Neural progenitor cell (in vitro differentiated cells): ENCODE measurements at places on chromosomes 6 and 20. TPM values are rescaled to one million over a fixed set of nuclear protein-coding genes. Genes with fewer than 3 reads are reported as not detected.

- H3K4me1 ChIP-seq, result no peaks in the 10 kb centered on the region
- H3K27me3 ChIP-seq, result no peaks in the 10 kb centered on the region
- H3K36me3 ChIP-seq, result no peaks in the 10 kb centered on the region
- no peak for DNase-seq
- no peak overlapping the region for H3K27ac ChIP-seq
- no peak overlapping the region for H3K4me3 ChIP-seq
Observed at GRCh38 chr20:49999329-49999728, 16.5 kb downstream of the SNAI1 start.

DNA sequence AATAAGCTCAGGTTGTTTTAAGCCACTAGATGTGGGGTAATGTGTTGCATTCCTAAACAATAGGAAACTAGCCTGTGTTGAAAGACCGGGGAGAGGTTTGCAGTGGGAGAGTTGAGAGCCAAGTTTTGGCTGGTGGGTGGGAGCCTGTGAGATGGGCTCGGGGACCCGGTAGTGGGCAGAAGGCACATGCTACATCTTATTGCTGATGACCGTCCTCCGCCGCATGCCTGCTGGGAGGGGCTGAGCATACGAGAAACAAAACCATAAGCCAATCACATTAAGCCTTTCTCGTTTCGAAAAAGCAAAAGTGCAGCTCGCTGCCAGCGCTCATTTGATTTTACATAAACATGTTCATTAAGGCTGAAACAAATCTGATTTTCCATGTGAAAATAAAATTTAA, 57.4 kb upstream of the MPC1 start:
- no peak for DNase-seq
- no peaks in the 10 kb centered on the region for H3K36me3 ChIP-seq
- H3K4me1 ChIP-seq, result no peaks in the 10 kb centered on the region
- H3K27me3 ChIP-seq, result no peaks in the 10 kb centered on the region
- no peak overlapping the region for H3K27ac ChIP-seq

GRCh38 chr20:10510216-10510615, 75.1 kb downstream of the SLX4IP start:
- no peak for DNase-seq
- no peak overlapping the region for H3K27ac ChIP-seq

DNA sequence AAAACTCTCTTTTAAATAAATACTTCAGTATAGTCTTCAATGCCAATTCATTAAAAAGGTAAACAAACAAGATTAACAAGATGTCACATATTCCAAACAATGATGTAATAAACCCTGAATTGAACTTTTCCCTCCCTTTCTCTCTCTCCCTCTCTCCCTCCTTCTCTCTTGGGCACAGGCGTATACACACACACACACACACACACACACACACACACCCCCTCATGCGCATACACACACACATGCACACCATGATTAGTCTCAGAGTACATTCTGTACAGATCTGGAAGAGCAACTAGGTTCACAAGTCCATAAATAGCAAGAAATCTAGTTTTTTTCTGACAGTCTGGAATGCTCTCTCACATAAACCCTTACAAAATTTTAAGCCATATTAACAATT, 128.3 kb downstream of the DST start:
- no peak for DNase-seq
- no peak overlapping the region for H3K4me3 ChIP-seq
- no peaks in the 10 kb centered on the region for H3K4me1 ChIP-seq

Gene EYA4
- 2.3 and 2.4 TPM in 2 replicates for total RNA-seq

- H3K4me3 ChIP-seq, result no peak overlapping the region
- DNase-seq, result no peak
- no peaks in the 10 kb centered on the region for H3K4me1 ChIP-seq
- no peaks in the 10 kb centered on the region for H3K27me3 ChIP-seq
- no peak overlapping the region for H3K27ac ChIP-seq
- no peaks in the 10 kb centered on the region for H3K36me3 ChIP-seq
Observed at GRCh38 chr6:7802662-7803061, 76.8 kb downstream of the BMP6 start.

DNA sequence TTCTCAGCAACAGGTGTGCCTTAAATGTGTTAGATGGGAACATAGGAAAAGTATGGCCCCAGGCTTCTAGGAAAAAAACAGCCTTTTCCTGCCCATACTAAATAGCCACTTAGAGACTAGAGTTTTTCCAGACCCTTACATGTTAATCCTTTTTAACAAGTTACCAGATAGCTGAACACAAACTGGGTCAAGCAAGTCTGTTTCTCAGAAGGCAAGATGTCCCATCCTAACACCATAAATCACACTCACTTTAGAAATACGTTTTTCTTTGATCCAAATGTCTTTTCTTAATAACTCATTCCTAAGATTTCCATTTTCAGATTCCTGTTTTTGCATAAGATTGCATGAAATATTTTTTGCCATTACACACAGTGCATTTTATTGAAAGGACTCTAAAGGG, 241.3 kb downstream of the KCNQ5 start:
- H3K27me3 ChIP-seq, result no peaks in the 10 kb centered on the region
- H3K4me3 ChIP-seq, result no peak overlapping the region
- H3K36me3 ChIP-seq, result no peaks in the 10 kb centered on the region
- H3K27ac ChIP-seq, result no peak overlapping the region
- H3K4me1 ChIP-seq, result no peaks in the 10 kb centered on the region
- DNase-seq, result no peak

DNA sequence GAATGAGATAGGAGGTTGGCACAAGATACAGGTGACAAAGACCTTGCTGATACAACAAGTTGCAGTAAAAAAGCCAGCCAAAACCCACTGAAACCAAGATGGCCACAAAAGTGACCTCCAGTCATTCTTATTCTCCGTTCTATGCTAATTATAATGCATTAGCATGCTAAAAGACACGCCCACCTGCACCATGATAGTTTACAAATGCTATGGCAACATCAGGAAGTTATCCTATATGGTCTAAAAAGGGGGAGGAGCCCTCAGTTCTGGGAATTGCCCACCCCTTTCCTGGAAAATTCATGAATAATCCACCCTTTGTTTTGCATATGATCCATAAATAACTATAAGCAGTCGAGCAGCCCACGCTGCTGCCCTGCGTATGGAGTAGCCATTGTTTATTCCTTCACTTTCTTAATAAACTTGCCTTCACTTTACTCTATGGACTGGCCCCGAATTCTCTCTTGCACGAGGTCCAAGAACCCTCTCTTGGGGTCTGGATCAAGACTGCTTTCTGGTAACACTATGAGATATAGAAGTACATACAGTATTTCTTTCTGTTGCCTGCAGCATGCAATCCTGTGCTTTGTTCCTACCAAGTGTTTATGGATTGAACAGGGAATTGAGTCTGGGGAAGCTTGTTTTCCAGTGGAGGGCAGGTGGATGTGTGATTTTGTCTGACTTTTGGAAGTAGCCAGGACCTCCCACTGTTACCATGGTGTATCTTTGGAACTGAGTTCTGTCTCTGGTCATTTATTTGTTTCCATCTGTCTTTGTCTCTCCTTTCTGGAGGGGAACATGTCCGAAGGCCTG, 72.0 kb upstream of the TGM3 start:
- no peak for DNase-seq
- no peak overlapping the region for H3K4me3 ChIP-seq
- no peak overlapping the region for H3K27ac ChIP-seq
- no peaks in the 10 kb centered on the region for H3K4me1 ChIP-seq

DNA sequence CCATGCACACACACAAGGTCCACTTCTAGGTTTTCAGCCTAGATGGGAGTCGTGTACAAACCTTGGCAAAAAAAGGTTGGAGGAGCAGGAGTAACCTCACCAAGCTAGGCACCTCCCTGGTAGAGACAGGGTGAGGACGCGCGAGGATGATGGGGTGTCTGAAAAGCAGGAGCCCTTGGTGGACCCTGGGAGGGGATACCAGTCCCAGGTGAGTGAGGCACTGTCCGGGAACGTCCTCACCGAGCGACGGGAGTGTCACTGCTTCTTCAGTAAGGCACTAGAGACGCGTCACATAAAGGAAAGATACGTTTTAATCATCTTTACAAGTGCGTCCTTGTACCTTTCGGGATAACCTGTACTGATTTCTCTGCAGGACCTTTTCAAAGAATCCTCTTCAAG, 29.4 kb upstream of the ZBP1 start:
- no peak for DNase-seq
- no peaks in the 10 kb centered on the region for H3K4me1 ChIP-seq
- no peak overlapping the region for H3K4me3 ChIP-seq
- no peaks in the 10 kb centered on the region for H3K27me3 ChIP-seq
- no peaks in the 10 kb centered on the region for H3K36me3 ChIP-seq

- peaks cover 31% of the 10 kb centered on the region for H3K4me1 ChIP-seq
- peaks cover 16% of the 10 kb centered on the region for H3K36me3 ChIP-seq
- DNase-seq, result no peak
- no peak overlapping the region for H3K27ac ChIP-seq
- peak overlapping the region; percentile 76 for H3K4me3 ChIP-seq
Observed at GRCh38 chr6:21596949-21597682, 3.6 kb downstream of the SOX4 start.
